ENCODE measurements at places on chromosomes 3 and 15.

GRCh38 chr3:141499965-141500364 is 13.1 kb downstream of the RASA2 start:
- no peak for DNase-seq

DNA sequence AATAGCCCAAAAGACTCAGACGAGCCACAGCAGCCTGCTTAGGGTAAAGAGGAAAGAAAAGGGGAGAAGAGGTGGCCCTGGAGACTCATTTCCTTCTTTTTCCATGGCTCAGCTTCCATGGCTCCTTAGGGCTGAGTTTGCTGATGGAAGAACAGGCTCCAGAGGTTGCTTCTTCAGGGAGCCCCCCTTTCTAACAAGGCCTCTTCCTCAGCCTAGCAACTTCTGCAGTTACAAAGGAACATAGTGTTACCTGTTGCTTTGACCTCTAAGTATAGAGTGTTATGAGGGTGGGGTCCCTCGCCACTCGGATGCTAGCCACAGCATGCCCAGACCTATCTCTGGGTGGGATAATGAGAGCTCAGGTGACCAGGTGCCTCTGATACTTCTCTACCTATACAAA is 43.2 kb upstream of the SPESP1 start:
- no peak for DNase-seq

GRCh38 chr15:55742927-55743728 is at the start of gene PRTG:
Gene PRTG (minus strand): TSS chr15:55743152. CDS start chr15:55742931, 221 bp downstream.
- no peak for DNase-seq

DNA sequence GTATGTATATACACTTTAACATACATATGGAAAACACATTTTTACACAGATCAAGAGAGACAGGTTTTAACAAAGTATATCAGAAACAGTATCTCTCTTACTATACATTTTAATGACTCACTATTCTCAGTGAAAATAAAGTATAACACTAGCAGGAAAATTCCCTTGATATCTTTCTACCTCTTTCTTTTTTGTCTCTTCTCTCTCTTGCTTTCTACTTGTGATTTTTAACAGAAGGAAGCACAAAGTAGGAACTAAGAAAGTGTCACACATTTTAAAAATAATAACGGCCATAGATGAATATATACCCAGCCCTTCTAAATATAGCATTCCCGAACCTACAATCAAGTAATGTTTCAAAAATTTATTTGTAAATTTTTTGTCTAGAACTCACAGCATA is 4.8 kb downstream of the DENND4A start:
- DNase-seq = peak; percentile 3

DNA sequence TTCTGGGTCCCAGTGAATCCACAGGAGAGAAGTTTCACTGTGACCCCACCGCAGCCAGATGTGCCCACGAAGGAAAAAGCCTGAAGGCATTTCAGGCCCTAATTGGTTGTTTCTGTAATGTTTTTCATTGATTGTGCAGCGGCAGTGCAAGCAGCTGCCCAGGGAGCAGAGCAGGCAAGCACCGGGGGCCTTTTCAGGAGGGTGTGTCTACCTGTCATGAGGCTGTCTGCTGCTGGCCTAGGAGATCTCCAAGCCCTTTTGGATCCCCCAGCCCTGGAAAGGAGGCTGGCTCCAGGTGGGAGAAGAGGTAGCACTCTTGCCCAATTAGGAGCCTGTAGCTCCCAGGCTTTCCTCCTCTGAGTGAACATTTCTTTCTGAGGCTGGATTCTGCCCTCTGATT is 108.8 kb downstream of the EPHB1 start:
- no peak for DNase-seq

DNA sequence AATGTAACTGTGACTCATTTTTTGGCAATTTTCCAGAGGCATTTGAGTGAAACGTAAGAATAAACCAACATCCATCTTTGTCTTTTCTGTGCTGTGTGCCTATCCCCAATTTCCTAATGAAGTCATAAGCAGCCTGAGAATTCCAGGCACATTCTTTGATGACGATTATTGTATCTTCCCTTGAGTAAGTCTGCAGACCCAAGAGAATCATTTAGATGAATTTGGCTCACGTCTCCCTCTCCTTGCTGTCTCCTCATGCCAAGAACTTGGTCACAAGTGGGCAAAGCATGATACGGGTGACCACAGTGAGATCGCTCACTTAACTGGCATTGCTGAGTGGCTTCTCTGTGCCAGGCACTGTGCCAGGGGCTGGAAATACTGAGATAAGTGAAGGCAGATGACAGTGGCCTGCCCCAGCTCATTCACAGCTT is 384.5 kb upstream of the IL12A start:
- no peak for DNase-seq

DNA sequence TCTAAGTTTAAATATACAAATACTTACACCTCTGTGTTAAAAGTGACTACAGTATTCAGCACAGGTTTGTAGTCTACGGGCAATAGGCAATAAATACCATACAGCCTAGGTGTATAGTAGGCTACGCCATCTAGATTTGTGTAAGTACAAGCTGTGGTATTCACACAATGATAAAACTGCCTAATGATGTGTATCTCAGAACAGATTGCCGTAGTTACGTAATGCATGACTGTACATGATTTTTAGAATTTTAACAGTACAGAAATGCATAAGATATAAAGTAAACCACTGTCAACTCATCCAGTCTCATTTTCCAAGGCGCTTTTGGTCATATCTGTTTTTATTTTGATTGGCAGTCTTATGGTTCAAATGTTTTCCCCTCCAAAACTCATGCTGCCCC is 365.7 kb downstream of the CTNNB1 start:
- DNase-seq = no peak

GRCh38 chr3:194884649-194885315 is 199.1 kb downstream of the FAM43A start:
- no peak for DNase-seq

GRCh38 chr3:14352002-14352627 is 50.3 kb upstream of the SLC6A6 start:
- no peak for DNase-seq

- no peak for DNase-seq
Measured at GRCh38 chr3:158261371-158261991, 151.6 kb downstream of the RSRC1 start.

DNA sequence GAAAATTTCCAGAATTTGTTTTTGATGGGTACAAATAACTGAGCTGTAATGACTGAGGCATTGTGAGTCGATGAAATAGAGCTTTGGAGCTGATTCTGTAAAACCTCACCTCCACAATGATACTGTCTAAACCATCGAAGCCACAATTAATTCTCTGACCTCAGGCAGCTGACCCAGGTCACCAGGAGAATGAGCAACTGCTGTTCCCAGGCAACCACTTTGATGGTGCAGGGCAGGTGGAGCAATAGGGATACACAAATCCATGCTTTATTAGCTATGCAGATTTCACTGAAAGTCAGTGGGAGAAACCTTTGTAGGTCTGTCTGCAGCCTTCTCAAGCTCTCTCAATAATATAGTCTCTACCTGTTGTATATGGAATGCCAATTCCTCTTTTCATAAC is 204.4 kb downstream of the RYR3 start:
- DNase-seq = no peak

GRCh38 chr3:57538465-57538864 is 5.7 kb downstream of the DNAH12 start:
- no peak for DNase-seq

- DNase-seq = no peak
Measured at GRCh38 chr3:140910860-140911259, 30.8 kb upstream of the SLC25A36 start.

- no peak for DNase-seq
Measured at GRCh38 chr3:37397396-37397795, 223.0 kb upstream of the LRRFIP2 start.

GRCh38 chr3:64666171-64666588 is 21.6 kb downstream of the ADAMTS9 start:
- no peak for DNase-seq

GRCh38 chr3:150469031-150469930 is 61.2 kb downstream of the TSC22D2 start:
- no peak for DNase-seq

GRCh38 chr3:162195147-162195546 is 698.5 kb downstream of the OTOL1 start:
- no peak for DNase-seq

DNA sequence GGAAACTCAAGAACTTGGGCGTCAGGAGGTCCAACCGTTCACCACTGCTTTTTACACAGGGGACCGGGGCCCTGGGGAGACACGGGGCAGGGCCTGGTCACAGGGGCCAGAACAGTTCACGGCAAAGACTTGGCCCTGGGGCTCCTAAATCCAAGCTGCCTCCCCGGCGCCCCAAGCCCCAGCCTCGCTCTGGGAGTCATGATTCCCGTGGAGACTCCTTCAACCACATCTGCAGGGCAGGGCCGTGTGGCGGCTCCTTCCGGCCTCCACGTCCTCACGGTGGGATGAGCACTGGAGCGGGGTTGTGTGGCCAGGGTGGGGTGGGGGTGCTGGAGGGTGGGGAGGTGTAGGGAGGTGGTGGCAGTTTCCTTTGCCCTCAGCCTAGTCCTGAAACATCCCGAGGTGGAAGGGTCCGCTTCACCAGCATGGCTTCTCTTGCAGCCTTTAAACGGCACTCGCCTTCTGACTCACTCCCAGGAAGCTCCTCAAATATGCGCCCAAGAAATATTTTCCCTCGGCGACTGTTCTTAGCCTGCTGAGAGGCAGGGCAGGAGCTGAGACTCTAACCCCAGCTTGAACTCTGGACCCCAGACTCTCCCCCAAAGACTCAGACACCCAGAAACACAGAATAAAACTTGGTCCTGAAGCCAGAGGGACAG is 1.8 kb downstream of the MUC4 start:
- DNase-seq = no peak

DNA sequence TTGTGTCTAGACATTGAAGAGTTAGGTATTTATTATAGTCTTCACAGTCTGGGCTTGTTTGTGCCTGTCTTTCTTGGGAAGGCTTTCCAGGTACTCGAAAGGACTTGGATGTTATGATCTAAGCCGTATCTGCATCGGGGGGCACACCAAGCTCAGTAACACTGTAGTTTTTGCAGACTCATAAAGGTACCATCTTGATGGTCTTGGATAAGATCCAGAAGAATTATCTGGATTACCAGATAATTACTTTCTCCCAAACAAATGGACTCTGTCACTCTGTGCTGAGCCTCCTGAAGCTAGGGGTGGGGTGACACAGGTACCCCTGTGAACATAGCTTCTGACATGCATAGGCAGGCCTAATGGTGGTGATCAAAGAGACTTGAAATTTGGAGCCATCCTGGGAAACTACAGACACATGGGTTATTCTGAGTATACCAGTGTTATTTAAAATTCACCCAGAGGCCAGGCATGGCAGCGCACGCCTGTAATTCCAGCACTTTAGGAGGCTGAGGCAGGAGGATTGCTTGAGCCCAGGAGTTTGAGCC is 238.6 kb upstream of the TPM1 start:
- no peak for DNase-seq

GRCh38 chr3:37694284-37694675 is 167.4 kb upstream of the CTDSPL start:
- no peak for DNase-seq

DNA sequence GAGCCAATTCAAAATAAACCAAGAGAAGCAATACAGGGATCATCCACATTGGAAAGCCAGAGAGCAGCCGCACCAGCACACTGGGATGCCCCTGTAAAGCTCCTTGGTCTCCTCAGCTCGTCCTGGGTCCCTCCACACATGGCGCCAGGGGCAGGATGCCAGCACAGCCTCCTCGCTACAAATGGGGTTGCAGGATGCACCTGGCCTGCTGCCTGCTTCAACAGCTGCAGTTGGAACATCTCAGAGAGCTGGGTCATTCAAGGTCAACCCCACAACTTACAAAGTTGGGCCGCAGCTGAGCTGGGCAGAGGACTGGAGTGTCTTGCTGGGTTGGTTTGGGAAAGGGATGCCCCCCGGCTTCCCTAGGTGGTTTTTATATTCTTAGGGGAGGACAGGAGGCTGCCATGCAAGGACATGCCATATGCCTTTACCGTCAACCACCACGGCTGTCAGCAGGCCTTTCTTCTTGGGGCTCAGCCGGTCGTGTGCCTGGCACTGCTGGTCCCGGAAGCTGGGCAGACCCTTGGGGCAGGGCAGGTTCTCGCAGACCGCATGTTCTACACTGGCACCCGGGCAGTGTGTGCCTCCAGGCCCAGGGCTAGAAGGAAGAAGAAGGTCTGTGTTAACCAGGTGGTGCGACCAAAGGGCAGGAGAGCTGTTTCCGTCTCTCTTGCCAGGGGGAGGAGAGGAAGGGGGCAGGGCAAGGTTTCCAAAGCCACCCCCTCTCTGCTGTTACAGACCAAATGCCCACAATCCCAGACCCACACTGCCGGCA is 225.2 kb downstream of the ADAMTS17 start:
- no peak for DNase-seq

DNA sequence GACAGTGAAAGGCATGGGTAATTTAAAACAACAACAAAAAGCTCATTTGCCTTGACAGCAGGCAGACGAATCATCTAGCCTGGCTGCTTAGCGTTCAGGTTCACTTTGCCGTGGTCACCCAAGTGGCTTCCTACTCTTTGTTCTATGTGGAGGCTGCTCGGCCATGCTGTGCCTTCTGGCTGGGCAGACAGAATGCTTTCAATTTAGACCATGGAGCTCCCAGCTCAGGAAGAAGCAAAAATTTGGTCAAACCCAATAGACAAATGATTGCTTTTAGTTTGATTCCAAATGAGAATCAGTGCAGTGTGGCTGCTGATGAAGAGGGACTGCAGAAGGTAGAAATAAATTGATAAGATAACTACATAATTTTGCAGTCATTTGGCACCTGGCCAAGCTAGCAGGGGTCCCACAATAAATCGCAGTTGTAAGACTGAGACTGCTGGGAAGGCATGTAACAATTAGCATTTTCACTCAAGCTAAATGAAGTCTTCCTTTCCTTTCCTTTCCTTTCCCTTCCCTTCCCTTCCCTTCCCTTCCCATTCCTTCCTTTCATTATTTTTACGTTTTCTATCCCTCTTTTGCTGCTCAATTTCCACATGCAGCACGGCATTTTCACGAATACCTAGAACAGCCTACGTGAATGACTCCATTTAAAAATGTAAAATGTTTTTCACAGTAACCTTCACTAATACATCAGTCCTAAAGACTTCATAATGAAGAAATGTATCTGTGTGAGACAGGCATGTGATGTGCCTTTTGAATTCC is 360.4 kb upstream of the TGFBR2 start:
- DNase-seq = no peak

DNA sequence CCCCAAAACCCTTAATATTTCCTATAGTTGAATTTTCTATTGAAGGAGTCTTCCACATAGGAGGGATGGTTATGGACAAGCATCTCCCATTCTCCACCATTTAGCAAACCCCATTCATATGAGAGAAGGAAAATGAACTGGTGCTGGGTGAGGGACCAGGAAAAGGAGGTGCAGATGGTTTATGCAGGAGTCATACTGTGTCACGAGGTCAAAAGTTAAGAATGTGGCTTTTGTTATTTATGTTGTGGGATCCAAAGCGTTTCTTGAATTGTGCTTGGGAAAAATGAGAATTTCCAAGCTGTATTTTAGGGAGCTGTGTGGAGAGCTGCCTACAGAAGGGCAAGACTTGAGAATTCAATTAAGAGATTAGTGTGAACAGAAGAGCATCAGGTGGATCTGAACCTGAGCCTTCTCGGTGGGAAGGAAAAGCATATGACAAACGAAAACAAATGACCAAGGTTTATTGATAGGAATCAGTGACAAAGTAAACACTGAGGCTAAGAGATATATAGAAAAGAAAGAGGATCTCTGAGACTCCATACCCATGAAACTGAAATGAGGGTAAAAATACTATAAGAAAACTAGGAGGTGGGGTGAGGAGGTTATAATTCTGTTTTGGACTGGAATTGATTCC is 473.3 kb upstream of the NR2F2 start:
- DNase-seq = no peak

- DNase-seq = no peak
Measured at GRCh38 chr15:89504166-89504565, 7.8 kb upstream of the RHCG start.

GRCh38 chr15:87942316-87942715 is 314.2 kb downstream of the NTRK3 start:
- DNase-seq = no peak

GRCh38 chr3:51004235-51004634 is 329.5 kb downstream of the DOCK3 start:
- no peak for DNase-seq
